ENCODE measurements at places on chromosomes 2 and 18.

GRCh38 chr2:130834091-130834930, 2.4 kb upstream of the ARHGEF4 start:
- no peak for DNase-seq

DNA sequence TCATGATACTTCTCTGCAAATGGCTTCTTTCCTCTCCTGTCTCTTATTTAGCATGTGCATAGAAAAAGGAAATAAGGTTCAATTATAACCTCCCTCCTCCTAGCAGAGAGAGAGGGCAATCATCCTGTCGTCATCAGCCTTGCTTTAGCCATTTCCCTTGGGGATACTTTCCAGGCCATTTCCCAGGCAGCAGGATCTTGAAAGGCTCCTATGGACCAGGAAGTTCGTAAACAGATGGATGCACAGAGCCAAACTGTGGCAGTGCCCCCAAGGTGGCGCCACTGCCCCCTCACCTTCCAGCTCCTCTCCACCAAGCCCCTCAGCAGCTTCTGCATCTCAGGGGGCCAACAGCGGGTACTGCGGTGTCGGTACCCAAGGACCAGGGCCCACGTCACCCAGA, 157.4 kb downstream of the DTNA start:
- no peak for DNase-seq

DNA sequence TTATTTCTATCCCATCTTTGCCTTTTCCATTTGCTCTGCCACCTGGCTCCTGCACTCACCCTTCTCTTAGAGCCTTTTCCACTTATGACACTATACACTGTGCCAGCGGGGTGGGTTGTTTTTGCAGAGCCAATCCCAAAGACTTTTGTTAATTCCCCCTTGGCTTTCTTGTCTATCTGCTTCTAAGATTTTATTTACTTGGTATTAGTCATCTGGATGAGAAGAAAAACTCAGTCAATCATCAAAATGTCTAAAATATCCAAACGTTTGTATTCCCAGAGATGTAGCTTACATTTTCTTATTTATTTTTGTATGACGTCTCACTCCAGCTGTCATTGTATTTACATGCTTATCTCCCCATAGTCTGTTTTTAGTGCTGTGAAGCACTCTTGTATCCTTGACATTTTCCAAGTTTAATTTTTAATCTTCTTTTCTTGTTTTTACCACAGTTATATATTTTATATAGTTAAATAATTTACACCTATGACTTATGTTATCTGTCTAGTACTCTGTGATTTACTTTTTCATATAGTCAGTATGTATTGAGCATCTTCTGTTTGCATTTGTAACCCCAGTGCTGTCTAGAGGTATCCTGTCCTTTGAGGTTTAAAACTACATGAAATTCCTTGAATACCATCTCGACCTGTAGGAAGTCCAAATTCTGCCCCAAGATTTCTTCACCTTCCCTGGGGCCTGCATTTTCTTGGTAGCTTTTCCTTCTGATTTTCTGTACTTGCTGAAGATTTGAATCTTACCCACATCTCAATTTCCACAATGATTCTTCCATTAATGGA, 55.1 kb downstream of the COL4A3 start:
- no peak for DNase-seq

- DNase-seq = no peak
Observed at GRCh38 chr2:86001326-86001725, 104.4 kb downstream of the POLR1A start.

DNA sequence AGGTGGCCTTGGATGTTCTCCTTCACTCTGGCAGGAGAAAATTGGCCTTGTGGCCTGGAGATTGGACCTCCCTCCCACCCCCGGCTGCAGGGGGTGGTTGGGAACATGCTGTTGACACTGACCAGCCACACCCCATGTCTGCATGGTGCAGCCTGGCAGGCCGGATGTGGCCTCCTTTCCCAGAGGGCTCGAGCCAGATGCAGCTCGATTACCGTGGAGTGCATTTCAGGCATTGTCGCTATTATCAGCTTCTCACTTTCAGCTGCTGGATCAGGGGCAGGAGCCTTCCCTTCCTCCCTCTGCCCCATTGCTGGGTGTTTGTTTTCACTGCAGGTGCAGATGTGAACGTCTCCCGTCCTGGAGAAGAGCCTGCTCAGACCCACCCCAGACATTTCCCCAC, 211.0 kb upstream of the SIX2 start:
- no peak for DNase-seq

DNA sequence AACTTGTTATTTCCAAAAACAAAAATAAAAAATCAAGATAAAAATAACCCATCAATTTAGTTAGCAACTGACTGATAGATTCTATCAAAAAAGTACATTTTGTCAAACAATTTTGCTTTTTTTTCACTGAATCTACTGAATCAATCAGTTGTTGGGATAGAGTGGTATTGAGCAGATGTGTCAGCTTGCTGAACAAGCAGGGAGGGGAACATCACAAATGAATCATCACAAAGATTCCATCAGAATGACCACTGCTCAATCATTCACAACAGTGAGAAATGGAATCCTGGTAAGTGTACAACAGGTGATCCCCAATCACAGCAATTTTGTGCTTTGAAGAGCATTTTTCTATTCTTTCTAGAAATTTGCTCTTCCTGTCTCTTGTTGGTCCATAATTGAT, 12.3 kb upstream of the SLC14A2 start:
- DNase-seq = no peak

- DNase-seq = no peak
Observed at GRCh38 chr2:201396595-201396994, 39.5 kb upstream of the FLACC1 start.
